ENCODE measurements at places on chromosomes 2 and 18.

DNA sequence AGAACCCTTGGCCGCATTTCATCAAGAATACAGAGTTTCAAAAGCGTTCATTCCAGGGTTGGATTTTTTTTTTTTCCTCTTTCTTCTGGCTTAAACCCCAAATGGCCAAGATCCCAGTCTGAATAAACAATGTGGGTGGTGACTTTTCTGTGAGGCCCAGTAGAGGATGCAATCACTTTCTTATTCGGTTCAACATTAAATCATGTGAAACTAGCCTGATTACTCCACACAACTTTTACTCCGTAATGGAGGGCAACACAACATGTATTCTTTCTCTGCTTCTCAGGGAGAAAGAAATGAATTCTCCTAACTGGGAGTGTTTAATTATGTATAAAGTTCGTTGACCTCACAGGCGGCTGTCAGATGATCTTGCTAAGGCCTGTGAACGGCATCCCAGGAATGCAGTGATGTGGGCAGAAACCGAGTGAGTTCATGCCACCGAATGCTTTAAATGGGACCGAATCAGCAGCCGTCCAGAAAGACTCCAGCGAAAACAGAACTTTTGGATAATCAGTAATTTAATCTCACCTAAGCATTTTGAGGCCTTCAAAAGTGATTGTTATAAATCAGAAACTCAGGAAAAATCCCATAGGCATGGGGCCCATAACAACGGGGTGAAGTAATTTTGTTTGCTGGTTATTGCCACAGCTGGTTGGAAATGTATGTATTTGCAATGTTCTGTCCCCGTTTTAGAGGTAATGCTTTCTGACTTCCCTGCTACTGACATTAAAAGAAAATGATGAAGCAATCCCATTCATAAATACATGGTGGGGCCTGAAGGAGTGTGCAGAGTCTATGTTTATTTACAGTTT, 81.5 kb downstream of the BCL2 start:
- no peak for DNase-seq

DNA sequence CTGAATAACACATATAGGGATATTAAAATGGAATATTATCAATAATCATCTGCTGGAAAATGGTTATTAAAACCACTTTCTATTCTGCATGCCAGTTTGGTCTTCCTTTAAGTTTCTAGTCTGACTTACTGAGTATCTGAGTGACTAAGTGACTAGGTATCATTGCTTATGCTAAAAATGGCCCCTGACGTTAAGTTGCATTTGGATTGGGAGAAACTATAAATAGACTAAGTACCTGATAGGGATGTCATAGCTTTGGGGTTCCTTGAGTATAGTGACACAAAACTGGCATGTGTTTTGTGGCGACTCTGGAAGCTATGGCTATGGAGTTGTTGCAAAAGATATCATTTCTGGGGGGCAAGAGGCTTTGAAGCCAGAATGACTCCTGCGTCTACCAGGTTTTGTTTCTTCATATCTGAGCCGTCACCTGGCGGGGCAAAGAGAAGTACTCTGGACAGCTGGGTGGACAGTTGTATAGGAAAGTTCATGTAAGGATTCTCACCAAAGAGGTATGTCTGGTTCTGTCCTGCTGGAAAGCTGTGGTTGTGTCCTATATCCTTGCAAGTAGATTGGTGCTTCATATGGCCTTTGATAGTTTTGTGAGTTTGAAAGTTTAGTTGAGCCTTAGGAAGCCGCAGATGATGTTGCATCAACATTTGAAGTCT, 17.9 kb downstream of the ITGAV start:
- no peak for DNase-seq

DNA sequence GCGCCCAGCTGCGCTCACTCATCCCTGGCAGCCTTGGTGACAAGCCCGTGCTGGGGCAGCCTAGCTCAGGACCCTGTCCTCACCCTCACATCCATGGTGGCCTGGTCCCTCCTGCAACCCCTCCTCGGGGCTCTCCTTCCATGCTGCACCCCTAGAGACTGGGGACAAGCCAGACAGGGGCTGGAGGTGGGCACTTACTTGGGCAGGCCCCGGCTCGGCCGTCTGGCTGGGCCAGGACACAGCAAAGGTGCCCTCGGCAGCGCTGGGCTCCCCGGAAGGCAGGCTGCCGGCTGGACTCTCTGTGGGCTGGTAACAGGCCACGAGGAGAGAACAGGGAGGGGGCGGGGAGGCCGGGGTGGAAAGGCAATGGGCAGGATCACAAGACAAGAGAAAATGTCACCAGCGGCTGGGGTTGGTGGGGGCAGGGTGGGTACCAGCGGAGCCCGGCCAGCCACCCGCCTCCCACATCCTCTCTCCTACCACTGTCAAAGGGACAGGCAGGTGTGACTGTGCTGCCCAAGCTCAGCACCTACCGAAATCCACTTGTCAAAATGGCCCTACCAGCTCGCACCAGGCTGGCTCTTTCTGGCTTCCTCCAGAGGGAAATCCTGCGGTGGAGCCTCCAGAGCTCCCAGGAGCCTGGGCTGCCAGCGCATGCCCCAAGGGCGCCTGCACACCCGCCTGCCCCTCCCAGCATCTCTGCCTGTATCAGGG, 54.7 kb downstream of the BIN1 start:
- no peak for DNase-seq

DNA sequence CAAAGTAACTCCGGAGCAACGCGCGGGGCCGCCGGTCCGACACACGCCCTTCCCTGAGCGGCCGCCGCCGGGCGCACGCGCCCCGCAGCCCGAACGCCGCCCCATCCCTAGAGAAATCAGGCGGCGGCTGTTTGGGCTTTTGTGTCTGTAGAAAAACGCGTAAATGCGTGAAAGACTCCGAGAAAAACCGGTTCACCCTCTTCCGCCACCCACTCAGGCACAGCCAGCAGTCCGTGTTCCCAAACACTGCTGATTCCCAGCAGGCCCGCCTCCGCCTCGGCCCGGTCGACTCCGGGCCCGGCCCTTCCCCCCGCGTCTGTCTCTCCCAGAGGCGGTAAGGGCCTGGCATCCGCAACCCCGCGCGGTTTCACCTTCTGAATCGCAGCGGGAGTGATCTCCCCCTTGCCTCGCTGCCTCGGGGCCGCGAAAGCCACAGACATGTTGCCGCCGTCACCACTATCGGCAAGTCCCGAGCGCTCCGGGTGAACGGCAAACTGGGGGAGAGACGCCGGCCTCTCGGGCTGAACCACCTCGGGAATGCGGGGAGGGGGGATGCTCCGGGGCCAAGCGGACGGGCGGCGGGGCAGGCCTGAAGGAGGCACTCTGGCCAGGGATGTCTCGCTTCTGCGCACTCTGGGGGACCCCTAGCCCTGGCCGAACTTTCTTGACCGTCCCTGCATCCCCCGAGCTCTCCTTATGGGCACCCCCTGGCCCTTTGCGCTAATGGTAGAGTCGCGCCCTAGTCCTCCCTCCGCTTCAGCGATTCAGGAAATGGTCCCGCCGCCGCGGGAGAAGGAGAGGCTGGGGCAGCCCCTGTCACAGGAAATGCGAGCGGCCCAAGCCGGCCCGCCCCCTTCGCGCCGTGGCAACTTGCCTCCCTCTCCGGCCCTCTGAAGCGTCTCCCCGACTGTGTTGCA, at the start of gene SS18:
Gene SS18, minus strand, starts transcription at position 484 of the 917 bp plus-strand sequence. Its CDS starts 44 bp downstream, at position 440.
- peak; percentile 73 for DNase-seq

DNA sequence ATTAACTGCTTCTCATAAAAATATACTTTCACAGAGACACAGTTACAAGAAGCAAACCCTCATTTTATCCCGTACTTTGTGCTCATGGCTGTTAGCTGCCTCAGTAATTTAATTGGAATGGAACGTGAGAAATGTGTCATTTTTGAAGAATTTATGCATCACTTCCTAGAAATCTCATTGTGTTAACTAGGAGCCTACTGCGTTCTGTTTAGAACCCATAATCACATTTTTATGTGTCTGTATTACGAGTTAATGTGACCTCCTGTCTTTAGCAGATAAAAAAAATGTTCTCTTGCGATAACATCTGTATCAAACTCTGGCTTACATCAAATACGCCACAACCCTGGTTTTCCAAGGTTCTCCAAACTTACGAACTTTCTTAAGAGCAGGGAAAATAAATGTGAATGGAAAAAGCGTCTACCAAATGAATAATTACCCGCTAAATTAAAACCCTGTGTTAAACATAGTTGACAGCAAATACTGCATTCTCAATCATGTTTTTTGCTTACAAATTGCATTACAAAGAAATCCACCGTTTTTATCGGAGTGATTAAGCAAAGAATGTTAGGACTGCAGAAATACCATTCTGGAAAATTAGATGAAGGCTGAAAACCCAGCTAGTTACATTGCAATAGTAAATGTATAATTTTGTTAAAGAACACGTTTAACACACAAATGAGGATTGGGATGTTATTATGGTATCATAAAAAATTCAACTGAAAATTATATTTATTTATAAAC, 12.1 kb upstream of the GBX2 start:
- no peak for DNase-seq

DNA sequence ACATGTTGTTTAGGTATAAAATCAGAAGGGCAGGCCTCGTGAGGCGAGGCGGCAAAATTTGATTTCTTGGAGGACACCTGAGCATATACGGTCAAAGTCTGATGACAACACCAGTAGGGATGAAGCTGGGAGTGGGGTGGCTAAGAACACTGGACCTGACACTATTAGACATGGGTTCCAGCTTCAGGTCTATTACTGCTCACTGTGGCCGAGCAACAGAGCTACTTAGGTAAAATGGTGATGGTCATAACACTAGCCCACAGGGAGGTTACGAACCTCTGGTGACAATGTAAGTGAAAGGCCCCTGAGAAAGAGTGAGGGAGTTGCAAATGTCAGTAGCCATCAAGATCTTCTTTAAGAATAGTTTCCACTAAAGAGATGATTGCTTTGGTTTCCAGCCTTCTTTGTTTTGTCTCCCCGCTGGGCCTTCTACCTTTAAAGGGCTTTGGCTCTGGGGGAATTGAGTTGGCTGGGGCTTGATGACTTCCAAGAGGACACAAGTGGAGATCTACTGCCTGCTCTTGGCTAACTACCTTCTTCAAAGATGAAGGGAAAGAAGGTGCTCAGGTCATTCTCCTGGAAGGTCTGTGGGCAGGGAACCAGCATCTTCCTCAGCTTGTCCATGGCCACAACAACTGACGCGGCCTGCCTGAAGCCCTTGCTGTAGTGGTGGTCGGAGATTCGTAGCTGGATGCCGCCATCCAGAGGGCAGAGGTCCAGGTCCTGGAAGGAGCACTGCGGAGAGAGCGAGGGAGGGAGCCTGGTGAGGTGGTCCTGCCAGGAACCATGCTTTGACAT, 3.5 kb downstream of the IL1B start:
- no peak for DNase-seq

GRCh38 chr2:47616506-47616905, 166.4 kb upstream of the MSH6 start:
- no peak for DNase-seq

DNA sequence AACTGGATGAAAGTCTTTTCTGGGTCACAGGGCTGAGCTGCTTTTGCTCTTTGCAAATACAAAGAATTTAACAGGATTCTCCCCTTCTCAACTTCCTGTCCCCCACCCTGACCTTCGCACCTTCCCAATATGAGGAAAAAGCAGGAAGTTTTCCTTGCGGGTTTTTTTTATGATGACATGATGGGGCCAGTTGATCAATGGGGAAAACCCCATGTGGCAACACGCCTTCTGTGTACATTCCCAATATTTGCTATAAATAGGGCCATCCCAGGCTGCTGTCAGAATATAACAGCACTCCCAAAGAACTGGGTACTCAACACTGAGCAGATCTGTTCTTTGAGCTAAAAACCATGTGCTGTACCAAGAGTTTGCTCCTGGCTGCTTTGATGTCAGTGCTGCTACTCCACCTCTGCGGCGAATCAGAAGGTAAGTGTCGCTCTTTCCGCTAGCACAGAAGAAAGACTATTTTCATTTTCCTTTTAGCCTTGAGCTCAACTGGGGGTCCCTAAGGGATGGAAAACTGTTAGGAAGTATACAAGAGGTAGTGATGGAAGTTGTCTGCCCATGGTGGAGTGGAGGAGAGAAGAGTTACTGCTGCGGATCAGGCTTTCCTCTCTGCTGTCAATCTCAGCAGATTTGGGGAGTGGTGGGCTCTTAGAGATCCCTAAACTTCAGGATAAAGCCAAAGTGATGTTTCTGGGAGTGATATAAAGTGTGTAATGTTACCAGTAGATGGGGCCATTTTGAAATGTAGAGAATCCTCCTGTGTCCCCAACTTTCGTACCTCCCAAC, at the start of gene CCL20:
Gene CCL20, plus strand, starts transcription at position 281 of the 792 bp plus-strand sequence. Its CDS starts 70 bp downstream, at position 351.
- DNase-seq: no peak

DNA sequence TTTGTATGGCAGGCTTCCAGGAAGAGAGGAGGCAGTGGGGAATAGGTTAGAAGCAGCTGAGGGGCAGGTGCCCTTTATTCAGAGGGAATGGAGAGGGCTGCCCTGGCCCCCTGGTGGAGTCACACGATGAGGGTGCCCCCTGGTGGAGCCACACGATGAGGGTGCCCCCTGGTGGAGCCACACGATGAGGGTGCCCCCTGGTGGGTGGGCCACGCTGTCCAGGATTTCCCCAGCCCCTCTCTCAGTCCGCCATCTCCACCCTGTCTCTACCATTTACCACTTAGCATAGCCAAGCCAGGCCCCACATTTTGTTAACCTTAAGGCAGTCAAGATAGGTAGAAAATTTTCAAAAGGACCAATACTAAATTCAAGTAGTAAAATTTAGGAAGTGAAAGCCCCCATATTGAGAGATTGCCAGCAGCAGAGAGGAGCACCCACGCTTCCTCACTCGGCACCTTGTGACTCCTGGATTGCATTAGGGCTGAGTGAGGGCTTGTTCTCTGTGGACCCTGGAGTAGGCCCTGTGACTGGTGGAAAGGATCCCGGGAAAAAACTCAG, 10.4 kb upstream of the FAM228A start:
- no peak for DNase-seq

- DNase-seq: no peak
These were observed 70.0 kb downstream of the PDCL3 start for GRCh38 chr2:100632759-100633158.

DNA sequence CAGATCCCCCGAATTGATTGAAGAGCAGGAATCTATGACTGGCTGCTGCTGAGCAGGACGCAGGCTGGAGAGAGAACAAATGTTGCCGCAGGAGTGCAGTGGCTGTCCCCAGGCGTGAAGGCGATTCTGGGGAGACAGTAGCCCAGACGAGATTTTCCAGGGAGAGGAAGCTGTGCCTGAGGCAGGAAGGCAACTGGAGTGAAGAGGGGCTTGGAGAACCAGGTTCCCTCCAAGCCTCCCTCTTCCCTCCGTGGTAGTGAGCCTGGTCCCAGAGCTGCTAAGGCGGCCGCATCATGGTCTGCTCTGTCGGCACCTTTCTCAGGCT, 1.3 kb upstream of the NPPC start:
- DNase-seq: no peak
